ENCODE measurements at places on chromosomes 2 and 18.

GRCh38 chr2:220315098-220315823, 687.8 kb downstream of the SLC4A3 start:
- no peak for DNase-seq

DNA sequence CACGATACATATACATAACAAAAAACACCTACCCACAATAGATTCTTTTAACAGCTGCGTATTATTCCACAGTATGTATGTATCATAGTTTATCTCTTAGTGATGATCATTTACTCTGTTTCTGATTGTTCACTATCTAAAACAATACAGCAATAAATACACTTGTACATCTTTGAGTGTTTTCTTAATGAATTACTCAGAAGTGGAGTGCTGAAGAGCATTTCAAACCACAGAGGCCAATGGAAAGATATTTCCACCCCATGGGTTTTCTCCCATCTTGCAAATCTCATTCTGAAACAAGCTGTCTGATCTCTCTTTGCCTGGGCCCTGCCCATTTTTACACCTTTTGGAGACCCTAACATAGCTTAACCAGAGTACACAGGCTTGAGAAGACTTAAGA, 113.8 kb upstream of the KLF7 start:
- no peak for DNase-seq

GRCh38 chr2:16311521-16312440, 353.9 kb downstream of the CYRIA start:
- no peak for DNase-seq

DNA sequence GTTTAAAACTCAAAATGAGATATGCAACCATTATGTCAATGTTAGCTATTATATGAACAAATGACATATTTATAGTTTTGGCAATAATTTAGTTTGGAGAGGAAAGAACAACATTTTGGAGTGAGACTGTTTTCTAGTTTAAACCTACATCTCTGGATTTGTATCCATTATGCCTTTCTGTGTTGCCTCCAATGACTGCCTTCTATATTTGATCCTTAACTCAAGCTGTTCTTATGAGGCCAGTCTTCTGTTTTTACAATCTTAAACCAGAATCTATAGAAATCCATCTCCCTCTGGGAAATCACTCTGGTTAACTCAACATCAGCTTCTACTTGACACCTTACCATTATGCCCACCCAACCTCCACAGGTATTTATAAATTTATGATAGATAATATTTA, 67.5 kb downstream of the ZNF385B start:
- DNase-seq, result no peak

- DNase-seq, result no peak
Measured at GRCh38 chr2:8525582-8526402, 156.1 kb upstream of the ID2 start.

- peak; percentile 62 for DNase-seq
Measured at GRCh38 chr2:60560734-60561644, 7.5 kb upstream of the BCL11A start.

- DNase-seq, result no peak
Measured at GRCh38 chr2:6956566-6956965, 39.4 kb downstream of the RNF144A start.

DNA sequence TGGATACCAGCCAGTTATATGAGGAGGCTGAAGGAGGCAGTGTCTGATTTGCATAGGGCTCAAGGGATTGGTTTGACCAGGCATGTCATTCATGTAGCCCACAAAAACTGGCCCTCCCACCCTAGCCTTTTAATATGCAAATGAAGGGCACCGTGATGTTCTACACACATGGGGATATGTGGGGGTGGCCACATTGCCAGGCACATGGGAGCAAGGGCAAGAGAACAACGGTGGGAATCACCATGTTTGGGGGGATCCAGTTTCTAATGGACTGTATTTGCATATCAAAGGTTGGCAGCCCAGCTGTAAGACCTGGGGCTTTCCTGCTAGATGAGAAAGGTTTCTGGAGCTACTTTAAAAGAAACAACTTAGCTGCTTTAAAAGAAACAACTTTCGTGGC, 65.1 kb upstream of the SLC25A52 start:
- DNase-seq, result no peak

DNA sequence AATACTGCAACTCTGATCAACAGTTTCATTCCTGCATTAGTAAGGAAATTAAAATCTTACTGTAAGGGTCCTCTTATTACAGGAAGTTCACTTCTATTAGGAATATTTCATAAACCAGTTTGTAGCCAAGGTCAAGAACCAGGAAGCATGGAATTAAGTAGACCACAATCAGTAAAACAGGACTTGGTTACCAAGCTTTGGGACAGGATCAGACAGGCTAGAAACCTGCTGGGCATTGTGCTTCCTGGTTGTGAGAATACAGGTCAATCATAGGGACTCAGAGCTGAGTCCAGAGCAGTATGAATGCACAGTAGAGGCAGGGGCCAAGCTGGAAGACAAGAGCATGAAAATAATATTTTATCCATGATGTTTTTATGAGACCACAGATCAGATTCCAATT, 248.0 kb downstream of the IKZF2 start:
- no peak for DNase-seq

DNA sequence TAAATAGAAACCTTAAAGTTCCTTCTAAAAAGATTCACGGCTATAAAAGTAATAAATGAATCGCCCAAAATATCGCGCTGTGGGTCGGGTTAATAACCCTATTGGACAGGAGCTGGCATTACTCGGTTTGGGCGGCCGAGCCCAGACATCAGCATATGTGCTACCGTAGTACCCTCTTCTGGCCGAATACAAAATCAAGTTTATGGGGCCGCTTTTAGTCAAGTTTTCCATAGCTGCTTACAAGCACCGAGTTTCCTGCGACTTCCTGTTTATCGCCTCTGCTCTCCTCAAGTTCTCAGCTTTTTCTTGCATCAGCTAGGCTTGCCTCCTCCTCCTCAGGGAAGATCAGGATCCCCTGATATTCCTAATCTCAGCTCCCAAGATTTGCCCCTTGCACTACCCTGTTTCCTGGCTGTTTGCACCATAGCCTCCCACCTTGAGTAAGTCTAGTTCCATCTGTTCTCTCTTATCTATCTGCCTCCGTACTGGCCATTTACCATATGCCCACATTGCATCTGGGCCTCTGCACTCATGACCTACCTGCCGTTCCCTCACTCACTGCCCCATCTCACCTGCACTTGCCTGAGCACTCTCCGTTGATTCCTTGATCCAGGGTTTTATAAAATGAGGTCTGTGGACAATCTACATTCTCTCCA, 56.1 kb downstream of the SLC35F5 start:
- DNase-seq, result peak; percentile 79

DNA sequence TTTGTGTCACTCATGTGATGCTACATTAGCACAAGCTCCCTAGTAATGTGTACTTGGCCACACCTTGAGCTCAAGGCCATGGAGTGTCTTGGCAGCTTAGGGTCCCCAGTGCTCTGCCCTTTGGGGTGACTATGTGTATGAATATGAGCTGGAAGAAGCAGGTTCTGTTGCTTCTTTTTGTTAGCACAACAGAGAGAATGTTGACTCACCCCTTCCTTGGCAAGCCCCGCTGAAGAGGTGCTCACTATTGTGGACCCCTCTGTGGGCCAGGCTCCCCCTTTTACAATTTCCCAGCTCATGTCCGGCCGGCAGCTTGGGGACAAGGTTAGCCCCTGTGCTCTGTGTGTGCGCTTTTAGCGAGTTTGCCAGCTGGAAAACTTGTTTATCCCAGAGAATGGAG, 48.1 kb downstream of the DGKD start:
- no peak for DNase-seq

GRCh38 chr2:30385327-30385726, 61.7 kb upstream of the LCLAT1 start:
- no peak for DNase-seq

- DNase-seq, result no peak
Measured at GRCh38 chr2:120647487-120647886, 88.2 kb upstream of the GLI2 start.

DNA sequence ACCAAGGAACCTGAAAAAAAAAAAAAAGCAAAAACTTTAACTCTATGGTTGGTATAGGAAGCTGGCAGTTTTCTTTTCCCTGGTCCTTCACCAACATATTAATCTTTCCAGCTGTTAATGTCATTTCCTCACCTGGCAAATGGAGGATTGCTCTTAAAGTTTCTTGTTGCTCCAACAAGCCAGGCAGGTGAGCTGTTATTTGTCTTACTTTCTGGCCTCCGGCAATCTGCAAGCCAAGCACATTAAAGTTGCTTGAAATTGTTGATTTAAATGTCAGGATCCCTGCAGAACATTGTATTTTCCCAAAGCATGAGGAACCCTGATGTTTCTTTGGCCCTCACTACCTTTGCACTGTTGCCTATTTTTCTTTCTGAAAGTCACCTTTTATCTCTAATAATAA, 664.9 kb downstream of the METTL4 start:
- DNase-seq, result no peak

DNA sequence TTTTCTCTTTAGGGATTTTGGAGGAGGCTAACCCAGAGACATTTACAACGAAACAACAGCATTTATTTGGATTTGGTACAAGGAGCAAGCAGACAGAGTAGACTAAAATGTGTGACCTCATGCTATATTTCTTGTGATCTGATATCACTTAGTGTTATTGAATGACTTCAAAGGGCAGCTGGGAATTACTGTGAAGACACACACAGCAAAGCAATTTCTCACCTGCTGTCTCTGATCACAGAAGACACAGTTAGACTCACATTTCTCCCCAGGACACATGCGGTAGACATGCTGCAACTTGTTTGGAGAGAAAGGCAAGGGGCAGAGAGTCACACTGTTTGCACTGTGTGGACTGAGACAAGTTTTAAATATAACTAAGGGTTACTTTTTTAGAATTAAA, 67.5 kb downstream of the LTBP1 start:
- DNase-seq, result no peak

DNA sequence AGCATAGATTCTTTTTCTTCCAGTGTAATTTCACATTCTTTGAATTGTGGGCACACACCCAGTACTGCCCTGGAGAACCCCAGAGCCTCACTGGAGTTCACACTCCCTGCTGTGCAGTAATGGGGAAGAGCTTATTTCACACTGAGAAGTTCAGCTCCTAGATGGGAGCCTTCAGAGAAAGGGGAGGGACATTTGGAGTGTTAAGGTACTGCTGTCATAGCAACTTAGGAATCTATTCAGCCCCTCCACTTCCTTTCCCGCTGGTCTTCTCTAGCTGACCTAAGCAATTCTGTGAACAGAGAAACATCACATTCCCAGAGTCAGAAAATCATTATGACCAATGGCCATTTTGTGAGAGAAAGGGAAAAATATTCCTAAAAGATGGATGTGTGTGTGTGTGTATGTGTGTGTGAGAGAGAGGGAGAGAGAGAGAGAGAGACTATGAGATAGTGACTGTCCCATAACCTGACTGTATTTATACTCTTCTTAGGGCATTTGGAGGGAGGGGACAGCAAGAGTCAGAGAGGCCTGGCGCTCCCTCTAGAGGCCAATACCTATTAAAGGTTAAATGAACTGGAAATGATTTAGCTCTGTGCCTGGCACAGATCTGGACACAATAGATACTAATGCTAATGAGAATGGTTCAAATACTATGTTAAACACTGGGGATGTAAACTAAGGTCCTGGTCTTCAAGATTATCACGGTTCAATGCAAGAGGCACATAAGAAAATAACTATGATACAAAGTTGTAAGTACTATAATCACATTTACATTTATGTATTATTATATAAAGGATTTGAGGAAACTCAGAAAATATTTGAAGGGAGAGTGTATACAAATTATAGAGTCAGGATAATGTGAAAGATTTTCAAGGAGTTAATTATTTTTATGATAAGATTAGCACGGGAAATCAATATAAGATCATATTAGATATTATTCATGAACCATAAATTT, 41.5 kb upstream of the RPE start:
- DNase-seq, result peak; percentile 87
